ENCODE measurements at places on chromosomes 4 and X.

DNA sequence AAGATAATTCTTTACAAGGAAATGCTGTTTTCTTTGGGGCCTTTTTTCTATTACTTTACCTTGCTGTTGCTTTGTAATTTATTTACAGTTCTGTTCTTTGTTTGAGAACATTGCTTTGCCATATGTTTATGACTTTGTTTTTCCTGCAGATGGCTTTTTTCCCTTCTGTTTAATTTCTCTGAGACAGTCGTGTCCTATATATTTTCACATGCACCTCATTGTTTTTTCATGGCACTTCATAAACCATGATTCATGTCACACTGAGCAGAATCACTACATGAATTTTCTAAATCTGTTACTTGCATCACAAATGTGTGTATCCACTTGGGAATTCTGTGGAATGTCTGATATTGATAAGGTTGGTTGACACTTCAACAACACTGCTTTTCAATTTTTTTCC lies 33.0 kb upstream of the PNPLA4 start:
- no peak for DNase-seq

- no peak for DNase-seq
Observed at GRCh38 chrX:10022580-10023245, 55.6 kb downstream of the CLDN34 start.

- DNase-seq, result no peak
Observed at GRCh38 chr4:53916431-53916889, 147.9 kb downstream of the CHIC2 start.

GRCh38 chr4:38058151-38058550 lies 98.0 kb downstream of the PTTG2 start:
- DNase-seq, result no peak

- no peak for DNase-seq
Observed at GRCh38 chr4:165667969-165668368, 205.1 kb upstream of the TLL1 start.

DNA sequence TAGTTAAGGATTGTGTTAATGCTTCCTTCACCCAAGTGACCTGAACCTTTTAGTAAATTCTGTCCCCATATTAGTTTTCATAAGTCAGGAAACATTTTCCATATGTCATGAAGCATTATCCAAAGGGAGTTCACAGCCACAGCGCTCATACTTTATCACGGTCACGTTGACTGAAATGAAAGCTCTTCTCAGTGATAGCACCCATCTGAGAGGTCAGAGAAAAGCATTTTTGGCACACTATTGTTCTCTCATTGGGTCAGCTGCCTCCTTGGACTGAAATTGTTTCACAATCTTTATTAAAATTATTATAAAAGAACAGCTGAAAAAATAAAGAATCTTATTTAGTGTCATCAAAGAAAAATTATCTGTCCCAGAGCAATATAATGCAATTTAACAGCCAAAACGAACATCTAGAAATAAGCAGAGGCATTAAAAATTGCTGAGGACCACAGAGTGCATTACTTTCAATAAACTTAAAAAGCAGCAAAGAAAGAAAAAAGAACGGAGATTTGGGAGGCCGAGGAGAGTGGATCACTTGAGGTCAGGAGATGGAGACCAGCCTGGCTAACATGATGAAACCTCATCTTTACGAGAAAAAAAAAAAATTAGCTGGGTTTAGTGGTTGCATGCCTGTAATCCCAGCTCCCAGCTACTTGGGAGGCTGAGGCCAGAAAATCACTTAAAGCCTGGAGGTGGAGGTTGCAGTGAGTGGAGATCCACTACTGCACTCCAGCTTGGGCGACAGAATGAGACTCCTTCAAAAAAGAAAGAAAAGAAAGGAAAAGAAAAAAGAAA lies 680.8 kb upstream of the FAM241A start:
- no peak for DNase-seq

- DNase-seq, result no peak
Observed at GRCh38 chr4:26048378-26048882, 134.4 kb downstream of the SMIM20 start.

DNA sequence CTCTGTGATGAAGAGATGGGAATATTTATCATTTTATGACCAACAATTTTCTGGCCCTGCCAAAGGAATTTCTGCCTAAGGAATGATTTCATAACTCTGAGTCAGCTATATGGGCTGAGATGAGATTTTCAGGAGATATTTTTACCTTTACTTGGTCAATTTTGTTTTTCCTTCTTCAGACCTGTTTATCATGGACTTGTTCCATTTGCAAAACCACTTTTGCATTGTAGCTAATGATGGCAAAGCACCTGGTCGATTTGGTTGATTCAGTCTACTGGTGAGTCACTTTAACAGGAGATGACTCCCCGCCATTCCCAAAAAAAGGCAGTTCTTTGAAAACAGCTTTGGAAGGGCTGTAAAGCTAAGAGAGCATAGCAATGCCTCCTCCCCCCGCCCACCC lies 53.3 kb downstream of the TEX13A start:
- no peak for DNase-seq

- DNase-seq, result no peak
Observed at GRCh38 chr4:174170091-174170490, 113.4 kb downstream of the FBXO8 start.

DNA sequence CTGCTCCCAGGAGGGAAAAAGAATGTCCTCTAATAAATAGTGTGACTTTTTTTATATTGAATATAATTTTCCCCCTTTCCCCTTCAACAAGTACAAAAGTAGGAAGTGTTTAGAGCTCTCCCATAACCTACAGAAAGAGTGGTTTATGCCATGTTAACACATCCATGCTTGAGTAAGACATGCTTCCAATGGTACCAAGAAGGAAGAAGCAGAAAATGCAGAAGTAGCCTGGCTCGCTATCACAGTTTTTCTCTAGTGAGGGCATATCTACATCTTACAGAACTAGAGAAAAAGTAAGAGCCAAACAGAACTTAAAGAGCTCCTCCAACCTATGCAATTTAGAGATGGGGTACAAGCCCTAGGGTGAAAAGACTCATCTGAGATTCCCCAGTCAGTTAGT lies 82.5 kb downstream of the ARHGEF9 start:
- no peak for DNase-seq

- no peak for DNase-seq
Observed at GRCh38 chrX:115067812-115068211, 50.4 kb upstream of the IL13RA2 start.

DNA sequence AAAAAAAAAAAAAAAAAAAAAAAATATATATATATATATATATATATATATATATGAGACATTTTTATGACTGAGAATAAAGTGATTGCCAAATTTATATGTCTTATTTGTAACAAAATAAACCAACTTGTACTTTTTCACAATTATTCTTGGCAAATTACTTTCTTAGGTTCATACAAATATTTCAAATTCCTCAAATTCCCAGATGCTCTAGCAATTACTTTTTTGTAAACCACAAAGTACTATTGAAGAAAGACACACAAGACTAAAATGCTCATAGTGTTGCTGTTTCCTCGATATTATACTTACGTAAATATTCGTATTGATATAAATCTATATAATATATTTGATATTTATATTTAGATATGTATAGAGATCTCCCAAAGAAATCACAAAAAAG lies 390.0 kb downstream of the FAT4 start:
- DNase-seq, result no peak

DNA sequence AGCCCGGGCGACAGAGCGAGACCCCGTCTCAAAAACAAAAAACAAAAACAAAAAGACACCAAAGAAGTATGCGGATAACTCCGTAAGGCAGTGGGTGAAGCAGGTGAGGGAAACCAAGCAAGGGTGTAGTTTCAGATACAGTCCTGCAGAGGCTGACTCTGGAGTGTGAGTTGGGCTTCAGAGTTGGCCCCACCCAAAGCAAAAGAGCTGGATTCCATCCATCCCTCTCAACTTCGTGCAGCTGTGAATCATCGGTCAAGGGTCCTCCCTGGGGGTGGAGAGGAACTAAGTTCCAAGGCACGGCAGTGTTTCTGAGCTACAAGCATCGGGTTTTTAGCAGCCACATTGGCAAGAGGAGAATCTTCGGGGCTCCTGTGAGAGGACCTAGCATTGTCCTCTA lies 43.9 kb upstream of the FAM9A start:
- DNase-seq, result no peak

- DNase-seq, result no peak
Observed at GRCh38 chr4:26780539-26780938, 80.1 kb upstream of the STIM2 start.

GRCh38 chrX:71210816-71211215 lies 12.2 kb upstream of the GJB1 start:
- DNase-seq, result no peak

DNA sequence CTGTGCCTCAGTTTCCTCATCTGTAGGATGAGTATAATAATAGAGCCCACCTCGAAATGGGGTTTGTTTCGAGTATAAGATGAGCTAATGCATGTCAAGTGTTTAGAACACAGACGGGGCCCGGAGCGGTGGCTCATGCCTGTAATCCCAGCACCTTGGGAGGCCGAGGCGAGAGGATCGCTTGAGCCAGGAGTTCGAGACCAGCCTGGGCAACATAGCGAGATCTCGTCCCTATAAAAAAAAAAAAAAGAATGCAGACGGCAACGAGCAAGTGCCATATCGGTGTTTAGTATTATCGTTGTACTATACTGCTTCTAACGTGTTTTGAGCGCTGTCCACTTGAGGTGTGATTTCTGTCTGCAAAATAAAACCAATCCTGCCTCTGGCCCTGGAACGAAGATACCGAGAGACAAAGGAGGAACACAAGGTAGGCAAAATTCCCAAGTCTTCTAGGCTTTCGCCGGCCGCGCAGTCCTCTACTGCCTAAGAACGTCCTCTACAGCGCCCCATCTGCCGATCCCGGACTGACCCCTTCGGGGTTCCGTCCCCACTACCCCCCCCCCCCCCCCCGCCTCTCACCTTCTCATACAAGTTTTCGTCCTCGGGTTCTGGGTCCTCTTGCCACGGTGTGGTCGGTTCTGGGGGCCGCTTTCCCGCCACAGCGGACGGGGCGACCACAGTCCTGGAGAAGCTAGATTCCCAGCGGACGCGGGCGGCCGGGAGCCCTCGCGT lies 442 bp downstream of the NDUFB11 start:
- peak; percentile 32 for DNase-seq

- DNase-seq, result peak; percentile 19
Observed at GRCh38 chrX:135596495-135596894, 76.0 kb downstream of the INTS6L start.

DNA sequence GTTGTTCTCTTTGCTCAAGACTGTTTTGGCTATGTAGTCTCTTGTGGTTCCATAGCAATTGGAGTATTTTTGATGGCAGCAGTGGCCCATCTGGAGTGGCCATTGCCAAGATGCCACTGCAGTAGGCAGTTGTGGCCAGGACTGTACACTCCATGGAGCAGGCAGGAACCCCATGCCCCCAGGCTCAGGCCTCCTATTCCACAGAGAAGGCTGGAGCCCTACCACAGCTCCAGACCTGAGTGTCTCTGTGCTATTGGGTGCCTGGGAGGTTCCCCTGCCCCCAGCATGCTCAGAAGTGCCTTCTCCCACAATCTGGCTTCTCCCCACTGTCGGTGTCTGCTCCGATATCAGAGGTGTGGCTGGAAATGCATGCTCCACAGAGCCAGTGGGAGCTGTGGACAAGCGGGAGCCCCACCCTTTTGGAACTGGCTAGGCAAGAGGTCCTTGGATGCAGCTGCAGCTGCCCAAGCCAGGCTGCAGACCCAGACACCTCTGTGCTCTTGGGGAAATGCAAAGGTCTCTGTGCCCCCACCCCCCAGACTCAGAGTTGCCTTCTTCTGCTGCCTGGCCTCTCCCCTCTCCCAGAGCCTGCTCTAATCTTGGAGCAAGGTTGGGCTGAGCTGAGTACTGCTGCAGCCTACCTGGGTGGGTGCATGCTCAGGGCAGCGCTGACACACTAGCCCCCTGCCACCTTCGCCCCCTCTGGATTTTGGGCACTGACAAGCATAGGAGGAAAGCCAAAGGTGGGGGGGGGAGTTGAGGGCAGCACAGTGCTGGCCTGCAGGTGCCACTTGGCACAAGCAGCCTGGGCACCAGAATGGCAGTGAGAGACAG lies 46.6 kb upstream of the UBE2NL start:
- no peak for DNase-seq

DNA sequence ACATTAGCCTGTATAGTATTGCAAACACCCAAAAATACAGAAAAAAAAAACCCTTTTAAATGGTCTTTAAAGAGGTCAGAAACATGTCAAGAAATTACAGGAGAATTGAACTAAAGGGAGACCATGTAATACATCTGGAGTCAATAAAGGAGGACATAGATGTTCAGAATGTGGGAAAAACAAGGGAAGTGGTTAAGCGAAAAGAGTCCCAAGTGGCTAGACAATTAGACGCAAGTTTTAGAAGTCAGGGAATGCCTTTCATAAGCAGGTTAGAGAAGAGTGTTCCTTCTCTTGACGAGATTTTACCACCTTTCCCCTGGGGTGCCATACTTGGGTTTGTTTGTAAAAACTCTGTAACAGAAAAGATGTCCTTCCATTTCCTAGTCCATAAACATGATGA lies 7.8 kb downstream of the LNX1 start:
- DNase-seq, result no peak

DNA sequence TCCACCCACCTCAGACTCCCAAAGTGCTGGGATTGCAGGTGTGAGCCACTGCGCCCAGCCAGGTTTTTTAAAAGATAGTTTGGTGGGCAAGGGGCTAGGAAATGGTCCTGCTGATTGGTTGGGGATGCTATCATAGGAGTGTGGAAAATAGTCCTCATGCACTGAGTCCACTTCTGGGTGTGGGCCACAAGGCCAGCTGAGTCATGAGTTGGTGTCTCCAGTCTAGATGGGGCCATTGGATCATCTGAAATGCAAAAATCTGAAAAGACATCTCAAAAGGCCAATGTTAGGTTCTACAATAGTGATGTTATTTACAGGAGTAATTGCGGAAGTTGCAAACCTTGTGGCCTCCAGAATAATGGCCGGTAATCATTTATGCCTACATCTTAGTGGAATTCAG lies 221.1 kb downstream of the ZNF674 start:
- DNase-seq, result no peak

GRCh38 chr4:68655764-68656444 lies 14.5 kb downstream of the UGT2B15 start:
- no peak for DNase-seq

- no peak for DNase-seq
Observed at GRCh38 chrX:31445542-31445941, 373.7 kb upstream of the FTHL17 start.

DNA sequence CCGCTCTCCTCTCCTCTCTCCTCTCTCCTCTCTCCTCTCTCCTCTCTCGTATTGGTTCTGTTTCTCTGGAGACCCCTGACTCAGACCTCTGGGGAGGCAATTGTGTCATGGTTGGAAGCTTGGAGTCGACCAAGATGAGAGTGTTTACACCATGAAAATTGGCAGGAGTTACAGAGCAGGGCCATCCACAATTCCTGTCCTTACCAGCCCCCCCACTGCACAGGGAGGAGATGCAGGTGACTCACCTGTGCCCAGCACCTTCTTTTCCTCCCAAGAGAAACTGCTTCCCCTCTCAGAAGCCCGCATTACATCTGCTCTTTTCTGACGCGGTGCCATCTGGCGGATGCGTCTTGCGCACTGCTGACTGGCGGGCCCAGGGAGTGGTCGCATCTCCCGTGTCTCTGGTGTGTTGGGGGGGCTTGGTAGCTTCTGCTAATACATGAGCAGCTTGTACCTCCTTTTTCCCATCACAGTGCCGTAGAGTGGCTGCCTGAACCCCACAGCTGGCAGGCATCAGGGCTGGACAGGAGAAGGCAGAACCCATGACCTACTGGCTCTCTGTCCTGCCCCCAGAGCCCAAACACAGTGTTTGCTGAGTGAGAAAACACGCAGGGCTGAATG lies 31.4 kb upstream of the GPR78 start:
- DNase-seq, result no peak

GRCh38 chrX:129450123-129450522 lies 73.2 kb downstream of the SMARCA1 start:
- DNase-seq, result no peak

GRCh38 chrX:18291006-18291545 lies 63.4 kb downstream of the SCML2 start:
- no peak for DNase-seq
